Umbilical cord (tissue), 2 donors: ENCODE measurements at places on chromosomes 3 and 15. TPM values are rescaled to one million over a fixed set of nuclear protein-coding genes. Genes with fewer than 3 reads are reported as not detected.

GRCh38 chr15:31458596-31459399 lies 132.2 kb downstream of the KLF13 start:
- no peak for DNase-seq

GRCh38 chr15:31051496-31052080 lies 49.9 kb downstream of the TRPM1 start:
- no peak for DNase-seq

Gene UROC1
- total RNA-seq: 0.48 TPM

- peak; percentile 56 for DNase-seq
These were observed 260.4 kb upstream of the P2RY1 start for GRCh38 chr3:152574461-152575079.

DNA sequence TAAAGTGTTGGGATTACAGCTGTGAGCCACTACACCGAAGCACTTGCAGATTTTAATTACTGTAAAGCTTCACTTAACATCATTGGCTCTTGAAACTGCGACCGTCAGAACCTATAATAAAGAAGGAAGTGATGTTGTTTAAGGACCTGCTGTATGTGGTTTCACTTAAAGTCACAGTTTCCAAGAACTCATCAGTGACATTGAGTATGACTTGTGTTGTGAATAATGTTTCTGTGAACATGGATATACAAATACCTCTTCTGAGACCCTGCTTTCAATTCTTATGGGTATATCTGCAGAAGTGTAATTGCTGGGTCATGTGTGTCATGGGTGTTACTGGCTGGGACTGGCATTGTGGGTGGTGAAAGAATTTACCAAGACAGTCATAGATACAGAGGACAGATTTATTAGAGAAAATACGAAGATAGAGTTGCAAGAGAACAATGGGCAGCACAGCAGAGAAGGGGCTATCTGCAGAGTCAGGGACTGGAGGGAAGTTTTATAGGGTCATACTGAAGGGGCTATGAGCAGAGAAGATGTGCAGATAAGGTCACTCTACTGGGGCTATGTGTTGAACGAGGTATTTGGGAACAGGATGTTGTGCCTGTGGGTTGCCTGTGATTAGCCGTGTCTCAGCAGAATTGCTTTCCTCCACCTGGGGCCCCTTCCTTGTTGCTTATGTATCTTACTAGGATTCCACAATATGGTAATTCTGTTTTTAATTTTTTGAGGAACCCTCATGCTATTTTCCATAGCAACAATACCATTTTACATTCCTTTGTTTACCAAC lies 4.5 kb downstream of the NDUFB5 start:
- no peak for DNase-seq

- peak; percentile 88 for DNase-seq
These were observed 225.6 kb upstream of the TLE3 start for GRCh38 chr15:70323111-70323851.

GRCh38 chr3:197592361-197593045 lies 36.7 kb upstream of the BDH1 start:
- DNase-seq: no peak

Gene SLC51A
- 7.9 TPM for total RNA-seq

Gene CCR1
- 11.1 TPM for total RNA-seq

DNA sequence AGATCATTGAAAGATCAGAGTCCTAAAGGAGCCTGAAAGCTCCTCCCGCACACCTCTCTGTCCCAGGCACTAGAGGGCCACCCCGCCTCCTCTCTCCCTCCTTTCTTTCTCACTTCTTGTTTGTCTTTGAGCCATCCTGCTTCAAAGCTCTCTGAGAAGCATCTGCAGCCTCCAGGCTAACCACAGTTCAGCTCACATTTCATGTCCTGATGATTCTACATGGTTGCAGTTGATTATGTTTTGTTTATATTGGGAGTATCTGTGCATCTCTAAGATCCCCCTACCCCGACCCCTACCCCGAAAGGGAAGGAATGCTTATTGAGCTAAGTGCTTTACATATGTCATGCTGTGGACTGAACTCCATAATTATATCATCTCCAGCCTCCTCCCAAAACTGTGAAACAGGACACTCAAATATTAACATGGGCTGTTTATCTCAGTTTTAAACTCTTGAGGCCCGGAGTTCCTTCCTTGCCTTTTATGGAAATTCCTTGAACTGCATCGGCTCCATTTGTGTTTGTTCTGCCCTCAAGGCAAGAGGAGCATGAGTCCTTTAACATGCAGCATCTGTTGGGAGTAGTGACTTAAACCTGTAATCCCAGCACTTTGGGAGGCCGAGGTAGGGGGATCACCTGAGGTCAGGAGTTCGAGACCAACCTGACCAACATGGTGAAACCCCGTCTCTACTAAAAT lies 30.9 kb downstream of the MGLL start:
- peak; percentile 65 for DNase-seq

DNA sequence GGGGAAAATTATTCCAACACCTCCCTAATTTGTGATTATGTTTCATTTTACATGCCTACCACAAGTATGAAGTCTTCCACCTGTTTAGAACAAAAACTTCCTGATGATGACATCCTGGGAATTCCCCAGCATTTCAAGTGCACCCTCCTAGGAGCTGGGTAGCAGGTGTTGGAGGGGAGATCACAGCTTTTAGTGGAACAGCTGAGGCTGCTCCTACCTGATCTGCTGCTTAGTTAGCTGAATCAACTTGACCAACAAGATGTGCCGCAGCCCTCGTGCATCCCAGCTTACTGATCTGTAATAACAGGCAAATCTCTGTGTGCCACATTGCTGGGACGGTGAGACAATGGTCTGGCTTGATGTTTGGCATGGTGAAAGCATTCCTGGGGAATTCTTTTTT lies 29.7 kb downstream of the TRAK1 start:
- no peak for DNase-seq

DNA sequence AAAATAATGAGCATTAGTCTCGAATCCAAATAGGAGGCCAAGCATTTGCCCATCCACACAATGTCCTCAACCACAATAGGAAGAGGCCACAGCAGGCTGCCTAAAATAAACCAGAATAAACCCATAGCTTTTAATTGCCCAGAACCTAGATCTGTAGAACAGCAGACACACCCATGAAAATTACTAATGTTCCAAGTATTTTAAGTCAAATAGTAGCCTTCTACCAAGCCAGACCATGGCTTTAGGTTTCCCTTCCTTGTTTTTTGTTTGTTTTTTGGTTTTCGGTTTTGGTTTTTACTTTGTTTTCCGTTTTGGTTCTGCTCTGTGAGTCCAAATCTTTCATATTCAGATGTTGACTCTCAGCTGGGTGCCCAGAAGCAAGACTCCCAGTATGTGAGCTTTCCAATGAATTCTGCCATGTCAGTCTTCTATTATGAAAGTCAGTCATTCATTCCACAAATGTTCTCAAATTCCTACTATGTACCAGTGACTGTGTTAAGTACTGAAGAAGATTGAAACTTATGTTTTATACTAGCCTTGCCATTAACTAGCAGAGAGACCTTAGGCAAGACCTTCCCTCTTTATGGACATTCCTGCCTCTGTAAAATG lies 57.8 kb upstream of the BOC start:
- no peak for DNase-seq

- no peak for DNase-seq
These were observed 62.4 kb downstream of the LEKR1 start for GRCh38 chr3:156888576-156888975.
